ENCODE measurements at places on chromosomes 2 and 18. TPM values are rescaled to one million over a fixed set of nuclear protein-coding genes. Genes with fewer than 3 reads are reported as not detected.

The VWA3B gene
- polyA plus RNA-seq = 0.06 TPM

The GALNT14 gene
- 50.6 TPM for polyA plus RNA-seq

DNA sequence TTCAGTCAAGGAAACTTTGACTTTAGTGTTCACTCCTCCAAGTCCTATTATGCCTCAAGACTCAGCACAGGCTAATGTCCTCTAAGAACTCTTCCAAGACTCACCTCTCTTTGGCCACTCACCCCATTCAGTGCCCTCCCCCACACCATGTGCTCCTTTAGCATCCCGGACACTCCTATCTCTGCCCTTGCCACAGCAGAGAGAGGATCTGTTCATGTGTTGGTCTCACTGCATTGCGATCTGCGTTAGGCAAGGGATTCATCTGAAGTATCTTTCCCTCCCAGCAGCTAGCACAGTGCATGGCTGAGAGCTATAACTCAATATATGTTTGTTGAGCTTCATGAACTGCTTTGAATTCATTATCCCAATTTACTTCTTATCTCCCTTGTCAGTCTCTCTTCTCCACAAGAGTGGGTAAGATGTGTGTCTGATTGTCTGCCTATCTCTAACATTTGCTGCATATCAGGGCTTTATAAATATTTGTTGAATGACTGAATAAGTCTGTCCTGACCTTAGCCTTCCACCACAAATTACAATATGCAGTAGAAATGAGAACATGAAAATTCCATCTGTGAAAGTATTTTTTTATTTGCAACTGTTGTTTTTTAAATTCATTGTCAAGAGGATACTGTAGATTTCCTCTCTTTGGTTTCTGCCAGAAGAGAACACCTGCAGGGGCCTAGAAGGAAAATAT is 179.9 kb upstream of the NCKAP5 start:
- DNase-seq = no peak

DNA sequence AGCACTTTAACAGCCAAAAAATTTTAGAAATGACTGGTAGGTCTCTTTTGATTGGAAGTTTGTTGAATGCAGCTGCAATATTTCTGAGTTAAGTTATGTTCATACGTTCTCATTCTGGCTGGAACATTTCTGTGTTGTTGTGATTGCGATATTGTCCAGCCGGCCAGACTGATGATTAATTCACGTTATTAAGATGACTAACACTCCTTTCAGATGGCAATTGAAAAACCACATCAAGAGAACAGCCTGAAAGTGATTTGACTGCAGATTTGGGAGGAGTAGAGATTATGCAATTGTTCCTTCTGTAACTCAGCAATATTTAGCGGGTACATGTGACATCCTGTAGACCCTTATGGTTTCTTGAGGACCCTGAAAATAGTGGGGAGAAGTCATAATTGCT is 133.7 kb downstream of the FBXO15 start:
- peak; percentile 64 for DNase-seq

- peak; percentile 83 for DNase-seq
Measured at GRCh38 chr2:118738524-118739308, 108.7 kb downstream of the EN1 start.

Measured in foreskin keratinocyte (primary cell).